T-helper 17 cell (primary cell): ENCODE measurements at places on chromosomes 12 and 14. TPM values are rescaled to one million over a fixed set of nuclear protein-coding genes. Genes with fewer than 3 reads are reported as not detected.

Gene DAO
- not detected for total RNA-seq

Gene GEMIN2
- total RNA-seq = 14.7 TPM

Gene ACRBP
- total RNA-seq = 3.4 TPM

Gene FAM90A1
- 0.65 TPM for total RNA-seq

Gene RERGL
- total RNA-seq = not detected
